ENCODE measurements at places on chromosomes 3 and 15. TPM values are rescaled to one million over a fixed set of nuclear protein-coding genes. Genes with fewer than 3 reads are reported as not detected.

DNA sequence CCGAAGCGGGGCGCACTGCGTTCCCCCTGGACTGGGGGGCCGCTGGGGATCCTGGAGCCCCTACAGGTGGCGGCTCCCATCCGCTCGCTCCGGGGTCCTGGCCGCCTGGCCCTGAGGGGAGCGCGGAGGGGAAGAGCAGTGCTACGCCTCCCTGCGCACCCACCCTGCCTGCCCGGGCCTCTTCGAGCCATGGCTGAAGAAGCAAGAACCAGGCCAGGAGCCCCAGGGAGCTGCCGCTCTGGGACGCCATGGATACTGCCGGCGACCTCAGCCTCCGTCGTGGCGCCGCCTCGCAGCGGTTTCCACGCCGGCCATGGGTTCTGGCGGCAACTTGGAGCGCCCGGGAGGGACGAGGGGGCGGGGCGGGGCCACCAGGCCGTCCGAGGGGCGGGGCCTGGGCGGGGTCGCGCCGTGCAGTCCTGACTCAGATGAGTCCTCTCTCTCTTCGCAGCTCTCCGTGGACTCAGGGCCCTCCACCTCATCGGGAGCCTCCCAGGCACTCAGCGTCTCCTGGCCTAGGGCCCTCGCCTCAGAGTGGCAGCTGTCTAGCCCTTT, 50.9 kb downstream of the MYL3 start:
- DNase-seq: no peak

Gene FEZF2
- polyA plus RNA-seq: not detected

Gene RASGRF1
- 0.22 TPM for polyA plus RNA-seq

GRCh38 chr15:80604583-80605575, 90.2 kb upstream of the ABHD17C start:
- no peak for DNase-seq

DNA sequence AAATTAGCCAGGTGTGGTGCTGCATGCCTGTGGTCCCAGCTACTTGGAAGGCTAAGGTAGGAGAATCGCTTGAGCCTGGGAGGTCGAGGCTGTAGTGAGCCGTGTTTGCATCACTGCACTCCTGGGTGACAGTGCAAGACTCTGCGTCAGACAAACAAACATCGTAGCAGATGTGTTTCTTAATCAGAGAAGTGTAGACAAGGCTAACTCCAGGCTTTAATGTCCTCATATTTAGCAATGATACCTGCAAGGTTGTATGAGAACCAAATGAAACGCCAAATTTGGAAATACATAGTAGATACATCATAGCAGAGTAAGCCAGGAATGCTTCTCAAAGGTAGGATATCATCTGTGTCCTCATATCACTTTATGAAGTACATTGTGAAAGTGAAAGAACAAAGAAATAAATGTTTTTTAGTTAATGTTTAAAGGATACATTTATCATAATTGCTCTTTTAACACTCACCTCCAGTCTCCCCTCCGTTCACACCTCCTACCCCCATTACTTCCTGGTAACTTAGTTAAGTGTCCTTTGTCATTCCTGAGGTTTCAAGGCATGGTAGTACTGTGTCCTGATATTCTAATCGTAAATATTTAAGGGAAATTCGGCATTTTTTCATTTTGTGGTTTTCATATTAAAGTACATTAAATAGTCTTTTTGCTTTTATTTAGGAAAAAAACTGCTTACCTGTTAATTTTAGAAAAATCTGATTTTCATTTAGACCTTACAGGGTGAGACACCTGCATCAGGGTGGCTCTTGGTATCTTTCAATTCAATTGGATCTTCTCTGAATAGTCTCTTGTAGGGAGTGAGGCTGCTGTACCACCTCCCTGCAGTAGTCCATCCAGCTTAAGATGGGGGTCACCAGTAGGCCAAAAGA, 96.1 kb downstream of the OPA1 start:
- DNase-seq: no peak

DNA sequence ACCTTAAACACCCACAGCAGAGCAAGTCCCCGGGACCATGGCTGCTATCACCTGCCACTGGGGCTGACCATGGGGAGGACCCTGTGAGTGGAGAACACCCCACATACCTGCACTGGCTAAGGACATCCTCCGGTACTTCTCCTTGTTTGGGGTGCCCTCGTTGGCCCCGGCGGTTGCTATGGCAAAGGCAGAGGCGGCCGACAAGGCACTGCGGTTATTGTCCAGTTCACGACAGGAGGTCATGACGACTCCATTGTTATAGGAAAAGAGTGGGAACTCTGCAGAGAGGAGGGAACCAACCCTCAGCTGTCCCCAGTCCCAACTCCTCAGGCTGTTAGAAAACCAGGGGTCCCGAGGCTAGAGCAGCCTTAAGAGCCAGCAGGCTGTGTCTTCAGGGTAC, 54.8 kb upstream of the CTSH start:
- DNase-seq: no peak

DNA sequence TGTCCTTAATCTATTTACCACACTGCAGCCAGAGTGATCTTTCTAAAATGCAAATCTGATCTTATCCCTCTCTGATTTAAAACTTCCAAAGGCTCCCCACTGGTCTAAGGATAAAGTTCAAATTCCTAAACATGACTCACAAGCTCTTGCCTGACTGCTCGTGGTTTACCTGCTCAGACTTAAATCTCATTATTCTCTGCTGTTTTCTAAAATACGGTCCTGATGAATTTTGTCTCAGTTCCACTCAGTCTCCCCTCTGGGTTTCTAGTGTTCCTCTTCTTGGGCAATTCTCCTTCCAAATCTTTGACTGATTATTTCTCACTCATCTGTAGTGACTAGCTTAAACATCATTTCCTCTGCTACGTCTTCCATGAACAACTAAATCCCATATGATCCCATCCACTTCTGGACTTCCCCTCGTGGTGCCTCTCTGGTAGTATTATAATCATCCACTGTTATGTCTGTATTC, 108.3 kb downstream of the P3H2 start:
- DNase-seq: no peak

DNA sequence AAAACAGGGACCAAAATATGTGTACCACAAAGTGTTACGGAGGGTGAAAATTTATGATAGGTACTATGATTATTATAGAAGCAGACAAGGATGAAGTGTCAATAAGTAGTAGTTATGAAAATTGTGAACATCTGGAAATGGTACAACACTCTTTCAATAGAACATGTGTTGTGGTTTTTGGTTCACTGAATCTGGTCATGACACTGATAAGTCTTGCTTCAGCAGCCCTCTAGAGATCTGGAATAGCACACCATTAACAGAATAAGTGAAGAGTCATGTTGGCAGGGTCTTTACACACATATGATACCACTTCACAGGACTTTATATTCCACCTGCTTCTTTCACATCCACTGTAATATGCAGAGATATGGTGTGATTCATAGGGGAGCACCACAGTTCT, 985.2 kb upstream of the SEMA6D start:
- DNase-seq: no peak

Gene SLC12A8
- polyA plus RNA-seq: 15.3 TPM

Gene MYZAP
- polyA plus RNA-seq: not detected

DNA sequence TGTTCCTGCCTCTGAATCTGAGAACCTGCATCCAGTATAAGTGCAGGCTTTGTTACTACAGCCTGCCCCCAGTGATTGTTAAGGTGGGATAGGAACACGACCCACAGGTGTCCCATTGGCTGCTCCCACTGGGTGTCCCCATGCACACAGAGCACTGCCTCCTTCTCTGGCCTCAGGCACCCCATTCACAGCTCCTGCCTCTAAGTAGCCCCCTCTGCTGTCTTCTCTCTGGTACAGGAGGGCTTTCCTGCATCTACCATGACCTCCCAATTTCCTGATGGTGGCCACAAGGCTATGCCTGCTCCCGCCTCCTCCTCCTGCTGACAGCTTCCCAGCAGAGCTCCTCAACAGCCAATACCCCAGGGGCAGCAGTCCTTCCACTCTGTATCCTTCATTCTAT, 238.6 kb upstream of the TMC3 start:
- DNase-seq: no peak

DNA sequence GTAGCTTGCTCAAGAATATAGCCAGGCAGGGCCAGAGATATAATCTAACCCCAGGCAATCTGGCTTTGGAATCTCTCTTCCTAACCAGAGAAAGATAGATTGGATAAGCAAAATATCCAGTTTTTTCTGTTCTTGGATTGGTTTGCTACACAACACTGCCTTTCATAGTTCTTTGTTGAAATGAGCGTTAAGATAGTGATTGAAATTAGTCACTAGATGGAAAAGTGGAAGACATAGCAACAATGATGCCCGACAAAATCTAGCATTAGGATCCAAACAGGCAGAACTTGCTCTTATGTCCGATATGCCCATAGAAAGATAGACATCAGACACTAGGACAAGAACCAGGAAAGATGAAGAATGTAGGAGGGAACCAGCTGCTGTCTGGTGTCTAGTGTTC, 77.3 kb upstream of the COL8A1 start:
- no peak for DNase-seq

Gene TMEM108
- 0.52 TPM for polyA plus RNA-seq

DNA sequence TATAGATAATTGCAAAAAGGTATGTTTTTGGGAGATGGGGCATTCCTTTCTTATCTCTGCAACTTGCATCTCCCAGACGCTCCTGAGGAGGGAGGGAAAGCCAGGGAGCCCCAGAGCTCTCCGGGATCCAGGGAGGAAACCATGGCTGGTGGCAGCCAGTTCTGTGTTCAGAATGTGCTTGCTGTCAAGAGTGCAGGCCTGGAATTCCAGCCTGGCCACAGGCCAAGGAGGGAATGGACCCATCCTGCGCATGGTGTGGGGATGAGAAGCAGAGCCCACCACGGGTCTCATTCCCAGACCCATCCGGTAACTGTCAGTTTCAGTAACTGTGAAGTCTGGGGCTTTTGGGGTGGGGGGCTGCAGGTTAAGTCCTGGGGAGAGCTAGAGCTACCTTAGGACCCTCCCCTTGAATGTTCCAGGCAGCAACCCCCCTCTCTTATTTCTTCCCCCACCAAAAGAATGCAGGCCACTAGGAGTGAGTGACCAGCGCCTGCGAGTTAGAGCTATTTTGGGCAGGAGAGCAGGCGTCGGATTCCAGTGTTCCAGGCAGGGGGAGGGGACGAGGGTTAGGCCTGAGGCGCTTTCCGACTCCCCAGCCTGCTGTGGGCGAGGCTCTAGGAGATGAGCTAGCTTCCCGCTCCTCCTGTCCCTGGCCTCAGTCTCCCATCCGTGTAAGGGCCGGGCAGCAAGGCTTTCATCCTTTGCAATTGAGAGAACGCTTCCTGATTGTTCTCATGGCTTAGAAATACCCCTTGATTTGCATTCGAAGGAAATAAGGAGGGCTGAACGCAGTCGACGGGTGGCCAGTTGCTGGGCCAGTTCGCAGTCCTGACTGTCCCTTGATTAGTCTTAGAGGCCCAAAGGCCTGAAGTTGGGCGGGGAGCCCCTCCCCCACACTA, 781 bp upstream of the DAG1 start:
- no peak for DNase-seq
